Iris pigment epithelial cell (primary cell): ENCODE measurements at places on chromosomes 2 and 18.
A peak's percentile ranks its signal among the peaks of the same experiment; 100 is the strongest.

DNA sequence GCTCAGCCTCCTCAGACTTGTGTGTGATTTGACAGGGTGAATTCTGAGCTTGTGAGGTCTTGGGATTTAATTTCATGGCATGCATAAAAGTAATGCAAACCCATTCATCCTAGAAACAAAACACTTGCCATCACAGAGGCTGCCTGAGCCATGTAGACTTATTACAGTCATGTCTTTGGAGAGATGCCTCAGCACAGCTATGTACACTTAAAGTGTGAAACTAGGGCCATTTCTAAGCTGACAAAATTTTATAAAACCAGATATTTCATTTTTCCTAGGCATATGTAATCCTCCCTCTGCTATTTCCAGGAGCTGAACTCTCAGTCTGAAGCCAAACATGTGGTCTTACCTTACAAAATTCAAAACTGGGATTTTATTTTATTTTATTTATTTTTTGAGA is 322.2 kb upstream of the SPHKAP start:
- DNase-seq = no peak

DNA sequence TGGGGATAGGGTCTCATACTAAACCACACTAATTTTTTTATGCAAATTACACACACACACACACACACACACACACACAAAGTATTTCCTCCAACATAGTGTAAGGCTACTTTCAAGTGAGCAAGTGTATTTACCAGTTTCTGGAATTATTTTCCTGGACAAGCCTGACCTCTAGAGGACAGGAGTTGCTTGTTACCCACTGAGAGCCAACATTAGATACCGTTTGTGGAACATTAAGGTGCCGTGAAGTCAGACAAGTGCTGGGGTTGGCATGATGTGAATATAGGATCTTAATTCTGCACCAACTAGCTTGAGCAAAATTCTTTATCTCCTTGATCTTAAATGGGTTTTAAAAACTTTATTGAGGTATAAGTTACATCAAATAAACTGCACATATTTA is 39.3 kb upstream of the SERPINB2 start:
- peak; percentile 62 for DNase-seq

DNA sequence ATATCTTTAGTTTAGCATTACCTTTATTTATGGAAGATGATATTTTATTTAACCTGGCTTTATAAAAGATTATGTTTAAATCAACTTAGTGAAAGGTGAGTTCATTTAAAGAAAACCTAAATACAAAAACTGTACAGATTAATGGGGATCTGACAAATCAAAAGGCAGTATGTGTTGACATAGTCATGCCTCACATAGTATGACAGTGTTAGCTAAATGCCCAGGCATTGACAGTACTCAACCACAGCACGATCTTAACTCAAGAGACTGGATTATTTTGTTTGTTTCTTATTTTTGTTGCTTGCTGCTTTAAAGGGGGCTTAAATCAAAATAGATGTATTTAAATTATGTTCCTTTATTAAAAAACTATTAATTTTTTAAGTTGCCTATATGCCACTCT is 7.8 kb downstream of the DOK6 start:
- no peak for DNase-seq

GRCh38 chr2:14551069-14551468 is 81.4 kb upstream of the LRATD1 start:
- no peak for DNase-seq

DNA sequence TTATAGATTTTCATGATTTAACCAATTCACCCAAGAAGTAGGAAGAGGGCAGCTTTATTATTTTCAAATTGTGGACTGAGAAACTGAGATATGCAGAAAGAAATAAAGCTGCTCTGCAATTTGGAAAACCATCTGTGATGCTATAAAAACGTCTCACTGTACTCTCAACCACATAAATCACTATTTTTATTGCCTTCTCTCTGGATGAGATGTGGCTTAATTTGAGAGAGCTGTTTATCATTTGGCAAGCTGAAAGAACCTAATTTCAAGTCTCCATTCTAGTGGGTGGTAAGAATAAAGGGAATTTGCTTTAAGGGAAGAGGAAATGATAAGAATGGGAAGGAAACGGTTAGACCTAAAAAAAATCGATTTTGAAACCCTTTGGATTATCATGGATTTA is 49.9 kb upstream of the CYP1B1 start:
- DNase-seq = no peak

DNA sequence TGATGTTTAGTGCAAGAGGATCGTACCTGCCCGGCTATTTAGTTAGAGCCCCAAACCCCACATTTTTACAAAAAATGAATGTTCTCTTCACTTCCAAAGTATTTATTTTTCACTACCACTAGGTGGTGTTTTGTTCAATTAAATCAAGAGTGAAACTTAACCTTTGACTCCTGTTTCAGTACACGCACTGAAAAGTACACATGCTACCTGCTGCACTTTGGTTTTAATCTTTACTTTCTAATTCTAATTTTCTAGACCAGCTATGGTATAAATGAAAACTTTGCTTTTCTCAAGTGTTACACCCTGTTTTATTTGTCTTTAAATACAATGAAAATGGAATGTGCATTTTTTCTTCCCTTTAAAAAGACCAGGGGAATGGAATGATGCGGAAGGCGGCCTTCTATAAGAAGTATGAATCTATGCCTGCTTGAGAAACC is 31.4 kb upstream of the CHN1 start:
- peak; percentile 24 for DNase-seq

- no peak for DNase-seq
Measured at GRCh38 chr2:47508080-47508479, 105.1 kb downstream of the MSH2 start.

DNA sequence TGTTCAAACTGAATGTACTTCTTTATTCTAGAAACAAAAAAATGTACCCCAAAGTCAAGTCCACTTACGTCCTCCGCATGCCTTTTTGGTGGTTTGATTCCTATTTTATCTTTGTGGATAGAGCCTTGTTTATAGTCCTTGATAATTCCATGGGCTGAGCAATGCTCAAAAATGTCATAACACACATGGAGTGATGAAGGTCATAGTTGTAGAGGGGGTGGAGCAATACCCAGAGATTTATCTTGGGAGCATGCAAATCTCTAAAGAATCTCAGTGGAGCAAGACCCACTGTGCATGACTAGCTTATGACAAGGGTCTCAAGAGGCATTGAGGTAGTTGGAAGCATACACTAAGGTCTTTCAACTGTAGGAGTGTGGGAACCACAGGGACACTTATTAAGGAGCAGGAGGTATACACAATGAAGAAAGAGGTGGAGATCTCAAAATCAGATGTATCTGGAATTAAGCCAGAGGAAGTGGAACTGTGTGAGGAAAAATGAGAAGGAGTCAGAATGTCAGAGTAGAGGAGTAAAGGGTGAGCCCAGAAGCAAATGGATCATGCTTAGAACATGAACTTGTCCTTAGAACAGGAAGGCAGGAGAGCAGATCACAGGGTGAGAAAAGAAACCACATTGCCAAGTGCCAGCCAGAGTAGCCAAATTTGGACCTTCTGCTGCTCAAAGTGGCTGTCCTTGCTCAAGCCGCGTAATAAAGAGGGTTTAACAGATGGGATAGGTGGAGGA is 68.1 kb upstream of the STK39 start:
- DNase-seq = no peak

DNA sequence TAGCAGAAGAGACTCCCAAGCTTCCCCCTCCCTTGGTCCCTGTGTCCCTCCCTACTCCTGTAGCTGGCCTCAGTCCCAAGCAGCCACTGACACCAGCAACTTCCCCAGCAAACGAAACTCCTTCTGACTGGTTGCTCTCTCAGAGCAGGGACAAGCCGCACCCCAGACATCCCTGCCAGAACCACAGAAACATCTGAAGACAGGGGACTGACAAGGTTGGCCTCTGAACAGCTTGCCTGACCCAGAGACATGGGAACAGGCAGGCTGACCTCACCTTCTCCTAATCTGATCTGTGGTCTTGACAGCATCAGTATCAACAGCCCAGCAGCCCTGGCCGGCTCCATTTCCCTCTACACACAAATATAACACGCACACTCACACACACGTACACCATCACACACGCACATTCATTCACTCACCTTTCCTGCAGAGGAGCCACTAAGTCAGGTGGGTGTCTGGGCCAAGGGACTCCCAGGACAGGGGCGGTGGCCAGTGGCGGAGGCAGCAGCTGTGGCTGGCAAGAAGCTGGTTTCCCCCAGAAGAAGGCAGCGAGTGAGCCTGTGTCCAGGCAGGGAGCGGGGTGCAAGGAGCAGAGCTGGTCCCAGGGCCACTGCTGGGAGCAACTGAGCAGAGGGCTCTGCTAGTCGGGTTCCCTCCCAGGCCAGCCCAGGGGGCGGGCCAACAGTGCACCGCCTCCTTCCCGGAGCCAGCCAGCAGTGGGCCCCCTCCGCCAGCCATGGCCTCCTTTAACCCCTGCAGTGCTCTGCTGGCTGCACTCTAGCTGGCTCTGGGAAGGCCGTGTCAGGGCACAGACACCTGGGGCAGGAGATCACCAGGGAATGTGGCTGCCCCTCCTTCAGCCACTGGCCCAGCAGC is 59.1 kb downstream of the TNS1 start:
- peak; percentile 72 for DNase-seq

DNA sequence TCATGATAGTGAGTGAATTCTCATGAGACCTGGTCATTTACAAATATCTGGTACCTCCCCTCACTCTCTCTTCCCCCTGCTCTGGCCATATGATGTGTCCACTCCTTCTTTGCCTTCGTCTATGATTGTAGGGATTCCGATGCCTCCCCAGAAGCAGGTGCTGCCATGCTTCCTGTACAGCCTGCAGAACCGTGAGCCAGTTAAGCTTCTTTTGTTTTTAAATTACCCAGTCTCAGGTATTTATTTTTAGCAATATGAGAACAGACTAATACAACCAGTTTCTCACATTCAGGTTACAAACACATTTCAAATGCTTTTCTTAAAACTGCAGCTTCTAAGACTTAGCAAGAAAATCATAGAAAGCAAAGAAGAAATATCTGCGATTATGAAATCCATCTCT is 321.2 kb upstream of the CDH7 start:
- no peak for DNase-seq

DNA sequence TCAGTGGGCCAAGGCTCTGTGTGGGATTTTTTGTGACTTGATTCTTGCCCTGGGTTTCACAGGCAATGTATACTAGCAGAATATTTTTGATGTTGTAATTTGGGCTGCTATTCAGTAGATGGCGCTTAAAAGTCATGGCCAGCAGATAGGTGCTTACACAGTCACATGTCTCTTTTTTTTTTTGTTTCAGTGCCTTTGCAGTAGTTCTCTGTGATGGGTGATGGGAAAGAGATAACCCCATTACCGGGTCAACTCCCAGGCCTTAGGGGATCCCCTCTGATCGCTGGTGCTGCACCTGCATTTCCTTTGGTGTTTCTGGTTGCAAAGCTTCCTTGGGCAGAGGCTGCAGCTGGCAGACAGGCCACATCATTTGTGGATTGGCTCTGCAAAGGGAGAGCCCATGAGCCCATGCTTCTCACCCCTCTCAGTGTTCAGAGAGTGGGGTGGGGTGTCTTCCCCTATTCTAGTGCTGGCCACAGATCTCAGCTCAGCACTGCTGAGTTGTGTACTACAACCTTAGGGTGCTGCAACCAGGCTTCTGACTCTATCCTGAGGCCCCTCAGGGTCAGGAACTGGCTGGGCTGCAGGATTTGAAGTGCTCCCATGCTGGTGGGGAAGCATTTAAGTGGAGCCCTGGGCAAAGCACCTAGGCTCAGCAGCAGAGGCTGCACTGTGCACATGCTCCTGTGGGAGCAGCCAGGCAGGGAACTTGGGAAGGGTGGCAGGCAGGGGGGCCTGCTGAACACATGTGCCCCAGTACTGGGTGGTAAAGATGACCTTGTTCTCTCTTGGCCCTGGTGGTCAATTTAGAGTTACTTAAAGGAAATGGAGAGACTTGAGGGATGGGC is 219.8 kb upstream of the SPHKAP start:
- DNase-seq = peak; percentile 16

GRCh38 chr2:156622491-156622890 is 186.3 kb downstream of the GPD2 start:
- no peak for DNase-seq

GRCh38 chr2:30582521-30582920 is 135.5 kb downstream of the LCLAT1 start:
- DNase-seq = no peak
